ENCODE measurements at places on chromosomes 7 and 10.

GRCh38 chr10:7152982-7153381 is 257.9 kb downstream of the SFMBT2 start:
- DNase-seq, result no peak

DNA sequence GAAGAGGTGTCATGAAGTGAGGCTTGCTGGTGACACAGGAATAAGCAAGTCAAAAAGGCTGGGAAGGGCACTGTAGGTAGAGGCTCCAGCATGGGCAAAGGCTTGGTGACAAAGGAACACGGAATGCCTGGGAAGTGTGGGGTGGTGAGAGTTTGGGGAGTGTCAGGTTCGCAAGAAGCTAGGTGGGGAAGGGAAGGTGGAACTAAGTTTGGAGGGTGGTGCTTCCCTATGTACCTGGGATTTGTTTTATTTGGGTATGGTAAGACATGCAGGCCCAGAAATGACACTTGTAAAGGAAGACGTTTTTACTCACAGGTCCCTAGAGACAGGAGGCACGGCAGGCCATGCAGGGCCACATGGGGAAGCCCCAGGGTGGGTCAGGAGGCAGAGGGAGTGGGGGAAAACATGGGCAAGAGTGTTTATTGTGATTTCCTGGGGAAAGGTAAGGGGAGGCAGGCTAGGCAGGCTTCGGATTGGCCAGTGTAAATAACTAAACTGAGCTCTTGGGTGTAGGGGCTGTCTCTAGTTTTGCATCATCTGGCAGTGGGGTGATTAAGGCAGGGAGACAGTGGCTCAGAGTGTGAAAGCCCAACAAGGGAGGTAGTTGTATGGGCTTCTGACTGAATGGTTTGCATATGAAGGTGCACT is 52.1 kb downstream of the SH2D4B start:
- no peak for DNase-seq

- no peak for DNase-seq
Observed at GRCh38 chr10:112282086-112282485, 1.1 kb upstream of the TECTB start.

DNA sequence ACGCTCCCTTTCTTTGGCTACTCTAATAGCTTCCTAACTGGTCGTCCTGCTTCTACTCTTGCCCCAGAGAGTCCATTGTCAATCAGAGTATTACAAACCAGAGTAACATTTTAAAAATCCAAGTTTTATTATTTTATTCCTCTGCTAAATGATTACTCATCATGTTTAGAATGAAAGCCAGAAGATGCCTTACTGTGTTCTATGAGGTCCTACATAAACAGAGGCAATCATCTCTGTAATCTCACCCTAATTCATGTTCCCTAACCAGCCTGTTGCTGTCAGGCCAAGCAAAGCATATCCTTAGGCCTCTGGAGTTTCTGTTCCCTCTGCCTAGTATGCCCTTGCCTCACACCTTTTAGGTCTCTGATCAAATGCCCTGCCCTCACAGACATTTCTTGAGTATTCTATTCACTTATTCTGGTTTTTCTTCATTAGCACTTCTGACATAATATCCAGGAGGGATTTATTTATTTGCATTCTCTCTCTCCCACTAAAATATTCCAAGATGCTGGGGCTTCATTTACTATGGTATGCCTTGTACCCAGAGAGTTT is 497.5 kb downstream of the PHTF2 start:
- DNase-seq, result no peak

GRCh38 chr7:27160145-27160545 is 3.7 kb upstream of the HOXA7 start:
- DNase-seq, result no peak

DNA sequence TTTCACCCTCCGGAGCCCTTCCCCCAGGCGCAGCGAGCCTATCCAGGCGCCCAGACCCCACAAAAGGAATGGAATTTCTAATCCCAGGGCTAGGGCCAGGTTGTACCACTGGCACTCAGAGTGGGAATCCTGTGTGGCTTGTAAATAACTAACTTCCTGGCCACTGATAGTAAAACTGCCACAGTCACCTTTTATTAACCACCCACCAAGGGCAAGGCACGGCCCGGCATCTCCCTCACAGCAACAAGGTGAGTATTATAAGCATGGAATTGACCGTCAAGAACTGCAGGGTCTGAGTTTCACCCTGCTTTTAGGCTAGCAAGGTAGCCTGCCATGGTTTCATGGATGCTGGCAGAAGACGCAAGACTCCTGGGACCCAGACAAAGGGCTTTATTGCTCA is 51.1 kb downstream of the SPOCK2 start:
- no peak for DNase-seq

DNA sequence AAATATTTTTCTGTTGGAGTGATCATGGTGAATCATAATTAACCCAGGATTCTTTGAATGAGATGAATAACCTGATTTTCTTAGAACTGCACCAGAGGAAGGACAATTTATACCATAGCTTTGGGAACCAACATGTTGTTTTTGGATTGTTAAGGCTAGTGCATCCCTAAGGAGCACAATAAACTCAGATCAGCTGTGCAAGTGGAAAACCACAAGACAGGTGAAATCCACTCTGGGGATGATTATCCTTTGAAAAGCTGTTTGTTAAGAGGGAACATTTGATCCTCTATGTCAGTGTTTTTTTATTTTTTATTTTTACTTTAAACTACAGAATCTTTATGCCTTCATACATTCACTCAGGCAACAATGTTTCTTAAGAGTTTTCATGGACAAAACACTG is 232.1 kb upstream of the PCLO start:
- no peak for DNase-seq

- DNase-seq, result no peak
Observed at GRCh38 chr7:139441961-139442360, 41.5 kb downstream of the KLRG2 start.

- DNase-seq, result no peak
Observed at GRCh38 chr7:45646996-45647825, 73.0 kb downstream of the ADCY1 start.

All from activated CD8-positive, alpha-beta memory T cell treated with anti-CD3 and anti-CD28 coated beads for 1 hour (primary cell).